ENCODE measurements at places on chromosomes 5 and 9. TPM values are rescaled to one million over a fixed set of nuclear protein-coding genes. Genes with fewer than 3 reads are reported as not detected.

DNA sequence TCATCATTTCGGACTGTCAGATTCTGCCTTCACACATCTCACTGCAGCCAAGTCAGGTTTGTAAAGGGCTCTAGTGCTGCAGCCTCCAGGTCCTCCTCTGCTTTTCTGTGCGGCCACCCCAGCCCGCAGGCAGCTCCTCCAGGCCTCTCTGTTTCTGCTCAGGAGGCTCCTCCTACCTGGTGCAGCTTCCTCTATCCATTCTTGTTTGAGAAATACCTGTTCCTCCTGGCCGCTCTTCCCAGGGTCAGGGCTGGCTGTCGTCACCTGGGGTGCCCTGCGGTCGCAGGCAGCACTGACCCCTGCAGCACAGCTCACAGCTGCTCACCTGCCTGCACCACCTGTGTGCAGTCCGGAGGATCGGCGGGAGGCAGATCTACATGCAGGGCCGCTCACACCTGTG is 387.7 kb upstream of the IRX4 start:
- DNase-seq, result no peak
- no peaks in the 10 kb centered on the region for H3K36me3 ChIP-seq
- no peaks in the 10 kb centered on the region for H3K4me1 ChIP-seq

Gene FKTN
- total RNA-seq, result 7.3 TPM

- no peak overlapping the region for H3K27ac ChIP-seq
- no peaks in the 10 kb centered on the region for H3K36me3 ChIP-seq
- no peak overlapping the region for H3K4me3 ChIP-seq
- DNase-seq, result no peak
- no peaks in the 10 kb centered on the region for H3K27me3 ChIP-seq
These were observed 95.9 kb downstream of the CDH9 start for GRCh38 chr5:26942481-26942880.

DNA sequence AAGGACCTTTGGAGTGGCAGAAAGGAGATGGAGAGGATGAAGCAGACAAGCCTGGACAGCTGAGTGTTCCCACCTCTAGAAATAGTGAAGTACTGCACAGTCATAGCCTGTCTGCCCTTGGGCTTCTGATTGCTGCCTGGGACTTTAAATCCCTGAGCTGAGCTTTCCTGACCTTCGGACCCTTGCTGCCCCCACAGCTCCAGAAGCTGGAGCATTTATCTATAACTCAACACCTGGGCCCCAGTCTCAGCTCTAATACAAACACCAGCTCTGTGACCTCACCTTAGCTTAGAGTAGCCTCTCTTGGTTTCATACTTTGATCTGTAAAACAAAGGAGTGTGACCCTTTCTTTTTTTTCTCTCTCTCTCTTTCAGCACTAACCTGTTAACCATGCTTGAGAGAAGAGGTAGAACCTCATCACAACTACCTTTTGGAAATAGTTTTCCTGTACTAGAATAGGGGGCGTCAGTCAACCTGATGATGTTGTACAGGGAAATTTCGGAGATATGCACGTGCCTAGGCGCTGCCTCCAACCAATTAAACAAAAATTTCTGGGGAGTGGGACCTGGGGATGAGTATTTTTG is 25.4 kb upstream of the ELL2 start:
- DNase-seq, result no peak
- H3K27ac ChIP-seq, result peak overlapping the region; percentile 46
- peaks cover 42% of the 10 kb centered on the region for H3K4me1 ChIP-seq
- no peaks in the 10 kb centered on the region for H3K27me3 ChIP-seq
- H3K4me3 ChIP-seq, result no peak overlapping the region

Gene MATR3
- total RNA-seq, result 52.5 TPM

GRCh38 chr9:96201140-96201539 is 100.8 kb downstream of the HSD17B3 start:
- no peaks in the 10 kb centered on the region for H3K36me3 ChIP-seq
- no peaks in the 10 kb centered on the region for H3K4me1 ChIP-seq
- H3K4me3 ChIP-seq, result no peak overlapping the region
- H3K27me3 ChIP-seq, result no peaks in the 10 kb centered on the region
- no peak for DNase-seq
- no peak overlapping the region for H3K27ac ChIP-seq

DNA sequence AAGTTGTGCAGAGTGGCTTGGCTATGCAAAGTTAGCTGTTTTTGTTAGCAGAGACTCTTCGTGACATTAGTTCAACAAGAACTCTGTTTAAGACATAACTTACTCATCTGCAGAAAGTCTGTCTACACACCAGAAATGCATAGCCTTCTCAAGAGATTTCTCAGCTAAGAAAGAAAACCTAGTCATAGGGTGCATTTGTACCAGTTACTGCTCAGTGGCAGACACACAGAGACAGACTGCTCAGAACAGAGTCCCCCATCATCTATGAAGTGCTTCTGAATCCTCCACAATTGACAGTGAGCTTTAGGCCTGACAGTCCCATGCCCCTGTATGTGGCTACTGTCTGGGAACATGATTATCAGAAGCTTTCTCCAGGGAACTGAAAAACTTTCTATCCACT is 56.1 kb upstream of the IFNK start:
- H3K27ac ChIP-seq, result no peak overlapping the region
- no peak overlapping the region for H3K4me3 ChIP-seq
- no peaks in the 10 kb centered on the region for H3K36me3 ChIP-seq
- DNase-seq, result no peak
- no peaks in the 10 kb centered on the region for H3K27me3 ChIP-seq

- no peak for DNase-seq
These were observed 138.3 kb downstream of the BASP1 start for GRCh38 chr5:17355586-17356346.

Gene CDX1
- not detected for total RNA-seq

DNA sequence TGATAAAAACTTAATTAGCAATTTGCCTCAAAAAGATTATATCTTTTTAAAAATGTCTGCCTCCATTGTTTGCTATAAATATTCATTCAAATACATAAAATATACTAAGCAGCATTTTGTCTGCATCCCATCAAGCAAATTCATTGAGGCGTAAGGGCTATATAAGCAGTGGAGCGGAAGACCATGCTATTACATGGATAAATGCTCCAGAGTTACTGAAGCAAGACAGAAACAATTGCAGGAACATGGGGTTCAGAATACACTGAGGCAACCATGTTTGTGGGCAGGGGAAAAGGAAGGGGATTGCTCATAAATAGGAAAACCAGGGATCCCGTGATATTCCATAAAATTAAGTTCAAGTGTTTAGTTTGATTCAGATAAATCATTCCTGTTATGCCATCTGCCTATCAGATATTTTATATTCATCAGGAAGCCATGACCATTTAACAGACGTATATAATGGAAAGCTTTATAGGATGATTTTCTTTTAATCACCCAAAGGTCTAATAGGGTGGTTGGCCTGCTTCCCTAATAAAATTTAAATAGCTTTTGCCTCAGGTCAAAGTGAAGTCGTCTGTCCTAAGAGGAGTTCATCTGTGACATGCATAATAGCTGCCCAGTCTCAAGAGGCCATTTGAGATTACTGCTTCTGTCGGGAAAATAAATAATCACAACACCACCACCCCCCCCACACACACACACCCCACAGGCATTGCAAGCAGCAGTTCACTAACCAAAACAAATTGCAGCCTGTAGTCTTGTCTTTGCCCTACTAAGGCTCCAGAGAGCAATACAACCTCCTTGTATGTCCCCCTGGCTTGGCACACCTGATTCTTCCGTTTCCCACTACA is 105.2 kb downstream of the RASEF start:
- H3K36me3 ChIP-seq, result no peaks in the 10 kb centered on the region
- DNase-seq, result no peak
- no peak overlapping the region for H3K27ac ChIP-seq
- H3K4me1 ChIP-seq, result no peaks in the 10 kb centered on the region

Gene DOCK8
- total RNA-seq, result 6.5 TPM

DNA sequence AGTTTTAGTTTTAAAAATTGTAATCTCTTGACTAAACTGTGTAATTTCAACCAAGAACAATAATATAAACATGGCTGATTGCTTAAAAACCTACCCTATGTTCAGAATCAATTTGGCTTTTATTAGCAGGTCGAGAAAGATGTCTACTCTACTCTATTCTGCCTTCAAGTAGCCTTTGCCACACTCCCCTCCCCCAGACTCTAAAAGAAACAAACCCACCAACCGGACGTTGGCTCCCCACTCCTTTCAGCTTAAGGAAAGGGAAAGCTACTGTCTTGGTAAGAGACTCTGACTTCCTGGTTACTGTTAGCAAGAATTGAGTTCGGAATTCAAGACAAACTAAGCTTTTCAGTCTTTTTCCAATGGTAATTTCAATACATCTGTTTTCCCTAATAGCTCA is 46.7 kb downstream of the TNFAIP8 start:
- peaks cover 4% of the 10 kb centered on the region for H3K4me1 ChIP-seq
- no peak overlapping the region for H3K27ac ChIP-seq
- no peaks in the 10 kb centered on the region for H3K27me3 ChIP-seq
- DNase-seq, result no peak
- no peak overlapping the region for H3K4me3 ChIP-seq

Gene BTNL9
- 5.9 TPM for total RNA-seq

GRCh38 chr5:142315096-142315900 is 9.5 kb downstream of the SPRY4 start:
- no peaks in the 10 kb centered on the region for H3K36me3 ChIP-seq
- no peak for DNase-seq
- H3K4me1 ChIP-seq, result no peaks in the 10 kb centered on the region

Gene SPATA31A3
- total RNA-seq, result not detected

DNA sequence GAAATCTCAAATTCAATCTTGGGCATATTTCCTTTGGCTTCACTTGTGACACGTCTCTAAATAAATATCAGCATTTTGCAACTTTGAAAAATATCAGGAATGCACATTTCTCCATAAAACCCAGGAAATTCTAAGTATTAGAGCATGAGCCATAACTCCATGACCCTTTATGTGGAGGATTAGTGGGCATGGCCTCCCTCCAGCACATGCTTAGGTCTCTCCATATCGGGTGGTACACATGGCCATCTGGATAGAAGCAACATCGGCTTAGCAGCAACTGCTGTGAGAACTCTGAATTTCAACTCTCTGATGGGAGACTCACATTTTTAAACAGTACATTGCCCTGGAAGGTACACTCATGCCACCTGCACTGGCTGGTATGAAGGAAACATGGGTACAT is 73.7 kb upstream of the EGFLAM start:
- no peaks in the 10 kb centered on the region for H3K4me1 ChIP-seq
- DNase-seq, result no peak
- no peak overlapping the region for H3K4me3 ChIP-seq
- H3K27ac ChIP-seq, result no peak overlapping the region

DNA sequence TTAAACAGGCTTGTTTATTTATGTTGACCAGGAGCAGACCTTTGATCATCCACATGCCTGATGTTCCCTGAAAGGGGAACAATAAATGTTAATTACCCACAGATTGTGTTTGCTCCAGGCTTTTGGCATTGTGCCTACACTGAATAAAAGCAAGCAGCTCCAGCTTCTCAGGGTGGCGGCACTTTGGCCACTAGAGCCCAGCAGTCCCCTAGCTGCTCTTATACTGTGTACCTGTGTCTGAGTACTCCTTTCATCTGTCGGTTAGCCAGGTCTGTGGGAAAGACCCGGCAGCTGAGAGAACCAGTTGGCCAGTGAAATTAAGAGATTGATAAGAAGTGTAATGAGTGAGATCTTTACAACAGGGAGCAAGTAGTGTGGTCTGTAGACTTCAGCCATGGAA is 254.8 kb upstream of the FTMT start:
- no peak for DNase-seq
- H3K4me1 ChIP-seq, result no peaks in the 10 kb centered on the region
- no peaks in the 10 kb centered on the region for H3K36me3 ChIP-seq
- no peak overlapping the region for H3K4me3 ChIP-seq
- H3K27ac ChIP-seq, result no peak overlapping the region

Gene ADAMTS2
- total RNA-seq, result 18.5 TPM

GRCh38 chr5:127425868-127426267 is 91.6 kb upstream of the PRRC1 start:
- H3K27me3 ChIP-seq, result no peaks in the 10 kb centered on the region
- H3K36me3 ChIP-seq, result no peaks in the 10 kb centered on the region
- no peak overlapping the region for H3K27ac ChIP-seq
- H3K4me3 ChIP-seq, result no peak overlapping the region

Gene SUSD3
- 0.16 TPM for total RNA-seq

DNA sequence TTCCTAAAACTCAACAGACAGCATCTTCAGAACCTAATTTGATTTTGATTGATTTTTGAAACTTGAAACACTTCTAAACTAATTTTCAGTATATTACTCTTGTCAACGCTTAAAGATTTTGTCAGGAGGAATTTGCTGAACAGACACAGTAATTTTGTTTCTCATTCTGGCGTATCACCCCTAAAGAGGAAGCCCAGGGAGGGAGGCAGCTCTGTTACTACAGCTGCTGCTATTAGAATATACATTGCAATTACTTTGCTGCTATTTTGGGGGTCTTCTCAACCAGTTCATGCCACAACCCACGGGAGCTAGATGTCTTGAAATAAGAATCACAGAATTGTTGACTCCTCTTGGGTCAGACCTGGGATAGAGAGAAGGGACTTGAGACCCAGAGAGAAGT is 122.6 kb downstream of the TLR4 start:
- no peak for DNase-seq
- H3K4me1 ChIP-seq, result no peaks in the 10 kb centered on the region
- H3K27me3 ChIP-seq, result no peaks in the 10 kb centered on the region
- H3K27ac ChIP-seq, result no peak overlapping the region
- no peaks in the 10 kb centered on the region for H3K36me3 ChIP-seq

Gene FCN1
- 1.1 TPM for total RNA-seq

DNA sequence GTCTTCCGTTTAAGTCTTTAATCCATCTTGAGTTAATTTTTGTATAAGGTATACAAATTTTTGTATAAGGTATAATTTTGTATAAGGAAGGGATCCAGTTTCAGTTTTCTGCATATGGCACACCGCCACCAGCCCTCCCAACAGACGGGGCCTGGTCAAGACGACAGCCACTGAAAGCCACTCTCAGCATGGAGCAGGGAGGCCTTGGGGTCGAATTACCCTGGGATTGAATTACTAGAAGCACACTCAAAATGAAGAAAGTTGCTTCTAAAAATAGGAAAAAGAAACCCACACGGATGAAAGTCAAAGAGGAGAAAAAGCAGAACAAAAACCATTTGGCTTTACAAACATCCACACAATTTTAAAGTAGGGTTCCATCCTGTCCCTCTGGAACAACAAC is 586.2 kb upstream of the ADAMTS16 start:
- no peak overlapping the region for H3K4me3 ChIP-seq
- no peaks in the 10 kb centered on the region for H3K4me1 ChIP-seq
- H3K27ac ChIP-seq, result no peak overlapping the region
- DNase-seq, result no peak

GRCh38 chr9:137189297-137190295 is 1.1 kb downstream of the SSNA1 start:
- no peak for DNase-seq
- H3K4me1 ChIP-seq, result peaks cover 39% of the 10 kb centered on the region
- H3K27me3 ChIP-seq, result no peaks in the 10 kb centered on the region
- H3K4me3 ChIP-seq, result peak overlapping the region; percentile 87
- peaks cover 3% of the 10 kb centered on the region for H3K36me3 ChIP-seq

Gene MYO10
- total RNA-seq, result 23.8 TPM

DNA sequence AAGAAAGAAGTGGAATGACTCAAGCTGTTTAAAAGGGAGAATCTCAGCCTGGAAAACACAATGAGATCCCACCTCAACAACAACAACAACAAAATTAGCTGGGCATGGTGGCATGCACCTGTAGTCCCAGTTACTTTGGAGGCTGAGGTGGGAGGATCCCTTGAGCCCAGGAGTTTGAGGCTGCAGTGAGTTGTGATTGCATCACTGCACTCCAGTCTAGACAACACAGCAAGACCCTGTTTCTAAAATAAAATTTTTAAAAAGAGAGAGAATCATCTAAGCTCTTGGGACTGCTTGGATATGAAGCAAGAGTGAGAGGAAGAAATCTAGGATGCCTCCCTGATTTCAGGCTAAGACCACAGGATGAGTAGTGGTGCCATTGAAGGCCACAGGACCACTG is 47.4 kb upstream of the KIF2A start:
- H3K27ac ChIP-seq, result no peak overlapping the region
- DNase-seq, result no peak
- H3K27me3 ChIP-seq, result no peaks in the 10 kb centered on the region
- H3K4me1 ChIP-seq, result peaks cover 25% of the 10 kb centered on the region
- H3K36me3 ChIP-seq, result no peaks in the 10 kb centered on the region

Gene MAST4
- total RNA-seq, result 11.6 TPM
